ENCODE measurements at places on chromosomes 6 and 20. TPM values are rescaled to one million over a fixed set of nuclear protein-coding genes. Genes with fewer than 3 reads are reported as not detected.

DNA sequence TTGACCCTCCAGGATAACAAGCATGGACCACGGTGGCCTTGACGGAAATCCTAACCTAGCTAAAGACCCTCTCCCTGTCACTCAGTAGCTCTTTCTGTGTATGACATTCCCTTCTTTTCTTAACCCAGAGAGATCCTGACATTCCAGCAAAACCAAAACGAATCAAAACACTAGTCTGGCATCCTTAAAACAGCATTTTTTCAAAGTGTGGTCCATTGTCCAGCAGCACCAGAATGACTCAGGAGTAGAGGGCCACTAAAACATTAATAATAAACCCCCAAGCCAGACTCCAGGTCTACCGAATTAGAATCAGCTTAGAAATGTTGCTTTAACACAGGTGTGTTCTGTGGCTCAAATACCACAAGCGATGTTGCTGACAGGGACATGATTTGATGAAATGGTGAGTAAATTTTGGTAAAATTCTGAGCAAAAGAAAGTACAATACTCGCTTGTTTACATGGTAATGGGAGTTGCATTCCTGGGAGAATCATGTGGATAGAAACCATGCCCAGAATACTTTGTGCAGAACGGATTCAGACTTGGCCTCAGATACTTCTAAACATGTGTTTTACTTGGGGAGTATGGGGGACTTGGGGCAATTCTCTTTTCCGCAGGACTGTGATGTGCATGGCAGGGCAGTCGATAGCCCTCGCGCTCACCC lies 174.2 kb upstream of the KCNG1 start:
- DNase-seq, result no peak

- DNase-seq, result no peak
Observed at GRCh38 chr20:53409447-53409717, 184.3 kb downstream of the ZNF217 start.

- peak; percentile 54 for DNase-seq
Observed at GRCh38 chr6:104682722-104683643, 176.7 kb downstream of the HACE1 start.

Gene ACTL10
- 3.7 TPM for total RNA-seq

DNA sequence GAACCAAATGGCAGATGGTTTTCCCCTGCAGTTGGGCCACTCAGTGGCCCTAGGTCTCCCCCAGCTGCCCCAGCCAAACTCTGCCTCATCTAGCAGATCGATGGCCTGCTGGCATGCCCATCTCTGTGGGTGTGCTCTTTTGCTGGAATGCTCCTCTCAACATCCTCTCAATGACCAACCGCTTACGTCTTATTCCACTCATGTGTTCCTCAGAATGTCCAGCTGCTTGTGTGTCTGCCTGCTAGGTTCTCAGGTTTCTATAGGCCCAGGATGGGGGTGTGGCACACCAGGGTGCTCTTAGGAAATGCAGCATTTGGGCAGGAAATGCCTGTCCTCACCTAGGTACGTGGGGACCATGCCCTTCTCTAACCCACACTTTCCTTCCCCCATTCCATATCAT lies 509.9 kb upstream of the SYNCRIP start:
- no peak for DNase-seq

Gene PSMB1
- 106 TPM for total RNA-seq

- no peak for DNase-seq
Observed at GRCh38 chr20:568097-568652, 24.6 kb upstream of the CSNK2A1 start.

DNA sequence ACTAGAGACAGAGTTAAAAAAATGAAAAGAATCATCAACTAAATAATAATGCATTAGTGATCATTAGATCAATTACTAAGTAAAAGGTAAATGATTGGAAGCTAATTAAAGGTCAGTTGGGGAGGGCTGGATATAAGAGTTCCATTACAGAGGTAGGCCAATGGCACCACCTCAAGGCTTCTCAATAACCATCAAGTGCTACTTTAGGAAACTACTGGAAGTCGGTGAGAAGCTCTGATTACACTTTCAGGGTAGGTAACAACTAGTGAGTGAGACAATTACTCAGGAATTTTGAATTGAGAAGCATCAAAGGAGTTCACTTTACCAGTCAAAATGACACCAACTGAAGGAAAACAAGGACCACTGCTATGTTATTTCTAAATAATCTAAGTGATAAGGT lies 90.2 kb upstream of the HDAC2 start:
- DNase-seq, result no peak

GRCh38 chr20:1935696-1936366 lies 40.6 kb downstream of the SIRPA start:
- no peak for DNase-seq

Gene CCN2
- not detected for total RNA-seq

Gene ZBTB46
- total RNA-seq, result not detected

DNA sequence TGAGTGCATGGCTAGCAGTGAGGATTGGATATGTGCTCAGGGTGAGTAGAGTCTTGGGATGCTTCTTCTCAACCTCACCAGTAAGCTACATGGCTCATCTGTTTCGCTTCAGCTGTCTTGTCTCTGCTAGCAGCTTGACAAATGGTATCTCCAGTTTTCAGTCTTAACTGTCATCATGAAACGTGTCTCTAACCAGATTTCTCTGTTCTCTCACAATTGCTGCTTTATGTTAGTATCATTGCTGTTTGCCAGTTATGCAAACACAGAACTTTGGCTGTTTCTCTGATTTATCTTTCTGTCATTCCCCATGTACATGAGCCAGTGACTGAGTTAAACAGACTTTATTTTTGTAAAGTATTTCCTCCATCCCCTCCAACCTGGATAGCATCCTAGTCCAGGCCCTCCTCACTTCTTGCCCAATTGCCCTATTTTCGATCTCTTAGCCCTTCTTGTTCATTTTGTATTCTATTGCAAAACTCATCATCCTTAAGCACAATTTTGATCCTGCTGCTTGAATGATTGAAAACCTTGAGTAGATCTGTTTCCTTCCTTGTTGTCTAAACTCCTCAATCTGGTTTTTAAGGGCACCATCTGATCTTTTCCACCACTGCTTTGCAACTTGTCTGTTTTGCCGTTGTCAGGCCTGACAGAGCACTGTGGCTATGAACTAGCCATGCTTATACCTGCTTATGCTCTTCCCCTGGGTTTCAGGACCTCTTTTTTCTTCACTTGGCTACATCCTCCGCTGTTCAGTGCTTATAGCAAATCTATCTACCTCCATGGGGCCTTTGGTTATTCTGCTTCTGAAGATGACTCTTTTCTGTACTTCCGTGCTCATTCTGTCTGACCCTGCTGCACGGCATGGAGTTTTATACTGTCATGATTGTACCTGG lies 37.7 kb upstream of the ADIG start:
- no peak for DNase-seq

- no peak for DNase-seq
Observed at GRCh38 chr20:45496166-45496565, 19.3 kb downstream of the SPINT3 start.

DNA sequence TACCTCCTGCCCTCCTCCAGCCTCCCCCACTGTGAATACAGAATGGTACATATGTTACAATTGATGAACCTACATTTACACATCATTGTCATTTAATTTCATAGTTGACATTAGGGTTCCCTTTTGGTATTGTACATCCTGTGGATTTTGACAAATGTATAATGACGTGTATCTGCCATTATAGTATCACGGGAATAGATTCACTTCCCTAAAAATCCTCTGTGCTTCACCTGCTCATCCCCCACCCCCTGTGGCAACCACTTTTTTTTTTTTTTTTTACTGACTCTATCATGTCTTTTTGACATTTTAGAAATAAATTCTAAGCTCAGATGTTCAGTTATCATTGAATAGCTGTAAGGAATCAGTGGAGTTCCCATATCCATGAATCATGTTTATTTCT lies 30.4 kb downstream of the HECA start:
- no peak for DNase-seq

Gene LY6G6C
- not detected for total RNA-seq

- no peak for DNase-seq
Observed at GRCh38 chr6:41439524-41440418, 104.4 kb downstream of the NCR2 start.
